ENCODE measurements at places on chromosomes 16 and 17.
A peak's percentile ranks its signal among the peaks of the same experiment; 100 is the strongest.

GRCh38 chr16:56911771-56912571 is 20.0 kb upstream of the HERPUD1 start:
- DNase-seq, result peak; percentile 90

DNA sequence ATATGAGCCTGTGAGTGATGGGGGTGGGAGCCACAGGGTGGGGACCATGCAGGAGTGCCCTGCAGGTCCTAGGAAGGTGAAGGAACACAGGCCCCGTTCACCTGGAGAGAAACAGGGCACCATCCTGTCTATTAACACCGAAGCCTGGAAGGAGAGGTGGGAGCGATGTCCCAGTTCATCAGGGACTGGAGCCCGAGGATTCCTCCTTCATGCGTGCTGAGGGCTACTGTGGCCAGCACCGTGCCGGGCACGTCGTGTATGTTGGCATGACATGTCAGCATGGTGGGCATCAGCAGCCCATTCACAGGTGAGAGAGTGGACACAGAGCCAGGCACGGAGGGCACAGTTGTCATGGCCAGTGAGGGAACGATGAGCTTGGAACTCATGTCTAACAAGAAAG is 1.4 kb downstream of the WFIKKN2 start:
- DNase-seq, result no peak

GRCh38 chr17:77379065-77379428 is 238.3 kb downstream of the SEC14L1 start:
- DNase-seq, result no peak

- DNase-seq, result no peak
These were observed 403.0 kb upstream of the ASIC2 start for GRCh38 chr17:33696102-33696501.

DNA sequence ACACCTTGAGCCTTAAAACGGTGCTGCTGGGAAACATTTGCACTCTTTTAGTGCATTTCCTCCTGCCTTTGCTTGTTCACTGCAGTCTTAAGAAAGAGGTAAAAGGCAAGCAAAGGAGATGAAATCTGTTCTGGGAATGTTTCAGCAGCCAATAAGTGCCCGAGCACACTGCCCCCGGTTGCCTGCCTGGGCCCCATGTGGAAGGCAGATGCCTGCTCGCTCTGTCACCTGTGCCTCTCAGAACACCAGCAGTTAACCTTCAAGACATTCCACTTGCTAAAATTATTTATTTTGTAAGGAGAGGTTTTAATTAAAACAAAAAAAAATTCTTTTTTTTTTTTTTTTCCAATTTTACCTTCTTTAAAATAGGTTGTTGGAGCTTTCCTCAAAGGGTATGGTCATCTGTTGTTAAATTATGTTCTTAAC is 4.4 kb downstream of the SOX9 start:
- no peak for DNase-seq

- no peak for DNase-seq
These were observed 66.1 kb downstream of the BCAS3 start for GRCh38 chr17:60743799-60744198.

DNA sequence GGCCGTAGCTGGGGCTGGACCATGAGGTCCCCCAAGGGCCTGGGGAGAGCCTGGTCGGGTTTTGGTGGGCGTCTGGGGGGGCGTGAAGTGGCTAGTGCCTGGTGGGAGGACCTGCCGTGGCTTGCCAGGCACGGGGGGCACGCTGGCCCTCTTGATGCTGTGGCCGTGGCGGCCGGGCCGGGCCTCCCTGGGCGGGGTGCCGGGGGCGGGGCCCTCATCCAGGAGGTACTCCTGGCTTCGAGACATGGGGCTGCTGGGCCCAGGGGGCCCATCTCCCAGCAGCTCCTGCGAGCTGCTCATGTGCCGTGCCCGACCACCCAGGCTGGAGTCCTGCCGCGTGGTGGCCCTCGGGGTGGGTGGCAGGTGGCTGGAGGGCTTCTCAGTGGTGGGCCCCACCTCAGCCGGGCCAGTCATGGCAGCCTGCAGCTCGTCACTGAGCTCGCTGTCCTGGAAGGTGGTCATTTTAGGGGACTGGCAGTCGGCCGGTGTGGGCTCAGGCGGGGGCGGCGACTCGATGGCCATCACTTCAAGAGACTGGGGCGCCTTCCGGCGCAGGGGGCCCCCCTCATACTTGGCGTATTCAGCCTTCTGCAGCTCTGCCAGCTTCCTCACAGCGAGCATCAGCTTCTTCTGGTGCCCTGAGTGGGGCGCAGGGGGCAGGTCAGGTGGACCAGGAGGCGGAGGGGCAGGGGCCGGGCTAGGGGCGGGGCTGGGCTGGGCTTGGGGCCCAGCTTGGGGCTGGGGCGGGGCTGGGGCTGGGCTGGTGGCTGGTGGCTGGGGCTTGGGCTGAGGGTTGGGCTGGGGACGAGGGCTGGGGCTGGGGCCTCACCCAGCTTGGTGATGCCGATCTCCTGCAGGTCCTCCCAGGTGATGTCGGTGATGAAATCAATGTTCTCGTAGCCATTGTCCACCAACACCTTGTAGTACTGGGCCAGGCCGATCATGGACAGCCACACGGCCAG is 15.2 kb downstream of the CASKIN1 start:
- no peak for DNase-seq

DNA sequence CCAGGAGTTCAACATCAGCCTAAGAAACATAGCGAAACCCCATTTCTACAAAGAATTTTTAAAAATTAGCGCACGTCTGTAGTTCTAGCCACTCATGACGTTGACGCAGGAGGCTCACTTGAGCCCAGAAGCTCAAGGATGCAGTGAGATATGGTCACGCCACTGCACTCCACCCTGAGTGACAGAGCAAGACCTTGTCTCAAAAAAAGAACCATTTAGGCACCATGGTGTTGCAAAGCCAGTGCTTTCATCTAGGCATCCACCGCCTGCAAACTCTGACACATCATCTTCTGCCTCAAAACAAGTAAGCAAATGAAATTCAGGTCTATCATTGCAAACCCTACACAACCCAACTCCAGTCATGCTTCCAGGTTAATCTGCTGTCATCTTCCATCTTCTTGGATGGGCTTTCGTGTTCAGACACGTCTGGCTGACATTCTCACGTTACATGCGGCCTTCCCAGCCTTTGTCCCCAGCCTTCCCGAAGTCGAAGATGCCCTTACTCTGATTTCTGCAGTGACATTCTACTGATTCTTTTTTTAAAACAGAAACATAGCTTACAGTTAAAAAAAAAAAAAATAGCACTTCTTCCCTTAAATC is 8.9 kb downstream of the ANKRD11 start:
- DNase-seq, result no peak

DNA sequence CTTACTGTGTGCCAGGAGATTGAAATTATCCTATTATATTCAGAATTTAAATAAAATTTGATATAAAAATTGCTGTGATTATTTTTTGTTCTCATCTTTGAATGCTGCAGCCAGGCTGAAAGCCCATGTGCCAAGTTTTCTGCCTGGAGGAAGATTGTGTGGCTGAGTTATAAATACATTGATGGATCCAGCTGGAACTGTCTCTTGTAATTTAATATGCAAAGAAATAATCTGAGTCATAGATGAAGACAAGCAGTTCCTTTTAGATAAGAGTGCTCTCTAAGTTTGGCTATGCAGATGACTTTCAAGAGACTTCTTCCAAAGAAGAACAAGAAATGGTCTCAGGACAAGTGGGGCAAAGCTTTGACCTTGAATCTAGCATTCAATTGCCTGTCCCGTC is 871.0 kb downstream of the CDH11 start:
- no peak for DNase-seq

DNA sequence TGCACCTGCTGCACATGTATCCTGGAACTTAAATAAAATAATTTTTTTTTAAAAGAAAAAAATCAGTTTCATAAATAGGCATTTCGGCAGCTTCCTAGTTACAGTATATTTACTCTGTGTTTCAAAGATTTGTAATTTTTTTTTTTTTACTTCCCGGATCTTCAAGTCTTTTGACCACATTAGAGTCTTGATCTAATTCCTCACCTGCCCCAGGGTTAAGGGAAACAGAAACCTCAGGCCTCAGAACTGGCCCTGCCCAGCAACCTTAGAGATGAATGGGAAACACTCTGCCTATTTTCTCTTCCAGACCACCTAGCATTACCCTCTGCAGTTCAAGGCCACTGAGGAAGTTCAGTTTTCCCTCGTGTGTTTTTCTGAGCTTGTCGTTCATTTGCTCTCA is 304.0 kb downstream of the MAF start:
- no peak for DNase-seq

DNA sequence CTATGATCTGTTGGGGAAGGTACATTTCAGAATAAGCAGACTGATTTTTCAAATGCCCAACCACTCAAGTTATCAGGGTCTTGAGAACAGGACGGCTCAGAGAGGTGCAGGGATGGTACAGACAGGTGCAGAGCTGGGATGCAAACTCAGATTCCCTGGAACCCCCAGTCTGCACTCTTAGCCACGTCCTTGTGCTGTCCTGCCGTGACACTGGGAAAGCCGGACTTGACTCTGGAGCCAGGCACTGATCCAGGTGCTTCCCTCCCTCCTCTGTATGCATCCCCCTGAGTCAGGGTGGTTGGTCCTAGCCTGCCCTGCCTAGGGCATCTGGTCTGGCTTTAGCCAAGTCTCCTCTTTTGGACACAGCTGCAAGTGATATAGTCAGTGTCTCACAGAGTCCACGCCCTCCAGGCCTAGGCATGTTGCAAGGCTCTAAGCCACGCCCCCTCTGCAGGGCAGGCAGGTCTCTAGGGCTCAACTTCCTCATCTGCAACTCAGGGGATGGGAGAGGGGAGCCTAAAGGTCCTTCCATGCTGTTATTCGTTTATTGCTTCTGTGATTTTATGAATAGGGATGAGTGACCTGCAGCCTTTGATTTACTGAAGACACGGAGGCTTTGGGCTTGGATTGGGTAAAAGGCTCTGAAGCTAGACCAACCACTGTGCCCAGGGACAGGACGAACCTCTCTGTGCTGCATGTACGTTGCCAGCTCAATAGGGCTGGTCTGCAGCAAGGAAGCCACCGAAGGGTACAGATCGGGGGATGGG is 97.3 kb downstream of the SDK2 start:
- peak; percentile 83 for DNase-seq

- DNase-seq, result no peak
These were observed 13.6 kb downstream of the OR1D5 start for GRCh38 chr17:3049705-3050295.

GRCh38 chr17:56751145-56751738 is 82.5 kb downstream of the C17orf67 start:
- peak; percentile 9 for DNase-seq

DNA sequence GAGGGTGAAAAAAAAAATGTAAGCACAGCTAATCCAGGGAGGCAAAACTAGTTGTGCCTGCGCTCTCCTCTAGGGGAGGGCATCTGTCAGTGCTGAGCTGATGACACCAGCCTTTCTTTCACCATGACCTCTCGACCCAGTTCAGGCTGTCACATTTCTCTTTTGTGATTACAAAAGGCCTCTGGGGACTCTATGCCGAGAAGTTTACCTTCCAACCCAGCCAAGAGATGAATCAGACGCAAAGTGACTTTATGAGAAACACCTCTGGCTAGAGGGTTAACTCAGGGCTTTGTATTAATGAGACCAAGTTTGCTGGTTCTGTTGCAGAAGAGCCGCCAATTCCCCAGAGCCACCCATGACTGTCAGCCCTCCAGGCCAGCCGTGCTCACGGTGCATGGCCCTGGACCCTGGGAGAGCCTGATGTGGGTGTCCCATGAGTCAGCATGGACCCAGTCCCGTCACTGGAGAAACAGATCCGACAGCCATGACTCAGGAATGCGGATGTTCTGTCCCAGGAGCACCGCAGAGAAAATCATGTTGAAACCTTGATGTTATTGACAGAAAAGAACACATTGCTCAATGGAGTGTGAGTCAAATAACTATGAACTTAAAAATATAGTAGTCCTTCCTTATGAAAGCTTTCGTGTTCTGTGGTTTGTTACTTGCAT is 437.2 kb downstream of the HS3ST3B1 start:
- DNase-seq, result peak; percentile 99

- peak; percentile 60 for DNase-seq
These were observed 660 bp downstream of the RBBP6 start for GRCh38 chr16:24539850-24540601.

GRCh38 chr16:80058214-80058613 is 457.7 kb upstream of the MAF start:
- no peak for DNase-seq

DNA sequence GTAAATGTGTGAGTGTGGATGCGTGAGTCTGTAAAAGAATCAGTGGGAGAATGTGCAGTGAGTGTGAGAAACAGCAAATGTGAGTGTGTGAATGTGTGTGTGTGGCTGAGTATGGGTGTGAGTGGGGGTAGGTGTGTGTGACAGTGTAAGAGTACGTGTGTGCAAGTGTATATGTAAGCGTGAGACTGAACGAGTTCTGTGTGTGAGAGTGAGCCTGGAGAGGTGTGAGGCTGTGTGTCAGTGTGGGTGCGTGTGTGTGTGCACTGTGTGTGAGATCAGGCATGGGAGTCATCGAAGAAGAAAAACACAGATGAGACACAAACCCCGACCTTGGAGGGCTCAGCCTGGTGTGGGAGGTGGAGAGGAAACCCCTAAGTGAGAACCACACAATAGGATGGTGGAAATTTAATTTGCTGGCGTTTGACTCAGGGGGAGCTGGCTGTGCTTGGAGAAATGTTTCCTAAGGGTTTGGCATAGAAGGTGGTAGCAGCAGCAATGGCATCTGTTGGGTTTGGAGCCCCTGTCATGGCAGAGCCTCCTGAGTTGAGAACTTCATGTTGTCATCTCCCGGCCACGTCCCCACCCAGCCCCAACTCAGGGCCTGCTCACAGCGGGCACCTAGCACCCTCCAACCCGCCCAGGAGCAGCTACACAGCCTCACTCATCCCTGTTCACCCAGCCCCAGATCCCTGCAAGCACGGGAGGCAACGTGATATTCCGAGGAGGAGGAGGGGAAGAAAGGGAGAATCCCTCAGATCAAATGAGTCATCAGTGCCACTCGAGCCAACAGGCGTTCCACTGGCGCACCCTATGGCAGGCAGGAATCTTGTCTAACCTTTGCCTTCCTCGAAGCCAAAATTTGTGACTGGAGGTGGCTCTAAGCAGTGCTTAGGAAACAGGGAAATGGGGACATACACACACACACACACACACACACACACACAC is 14.3 kb upstream of the NUBP1 start:
- no peak for DNase-seq

DNA sequence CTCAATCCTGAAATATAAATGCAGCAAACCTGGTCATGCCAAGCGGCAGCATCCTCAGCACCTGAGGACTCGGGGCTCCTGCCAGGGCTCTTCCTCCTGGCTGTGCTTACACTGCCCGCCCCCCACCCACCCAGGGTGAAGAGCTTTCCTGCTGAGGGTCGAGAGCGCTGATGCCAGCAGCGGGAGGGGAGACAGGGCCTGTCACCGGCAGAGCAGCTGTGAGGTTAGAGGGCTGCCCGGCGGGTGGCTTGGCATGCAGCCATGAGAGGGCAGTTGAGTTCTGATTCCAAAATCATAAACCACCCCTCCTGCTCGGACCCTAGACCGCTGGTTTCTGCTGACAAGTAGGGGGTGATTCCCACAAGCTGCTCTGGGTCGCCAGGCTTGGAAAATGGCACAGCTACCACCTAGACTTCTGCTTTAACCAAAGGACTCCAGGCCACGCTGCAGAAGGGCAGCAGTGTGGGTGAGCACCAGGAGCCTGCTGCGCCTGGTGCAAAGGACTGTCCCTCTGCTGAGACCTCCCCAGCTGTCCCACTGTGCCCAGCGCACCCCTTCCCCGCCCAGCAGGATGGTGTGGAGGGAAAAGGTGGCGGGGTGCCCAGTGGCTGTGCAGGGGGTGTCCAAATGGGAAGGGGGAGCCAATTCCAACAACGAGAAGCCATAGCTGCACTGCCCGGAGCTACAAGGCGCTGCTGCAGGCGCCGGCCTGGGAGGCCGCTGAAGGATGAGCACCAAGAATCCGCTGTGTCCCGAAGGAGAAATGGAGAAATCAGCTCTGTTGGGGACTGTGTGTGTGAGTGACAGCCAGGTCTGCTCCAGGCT is 26.6 kb downstream of the MXRA7 start:
- DNase-seq, result no peak
